ENCODE measurements at places on chromosomes 6 and 20.

- no peak for DNase-seq
These were observed 298.1 kb upstream of the CDYL start for GRCh38 chr6:4478098-4478497.

DNA sequence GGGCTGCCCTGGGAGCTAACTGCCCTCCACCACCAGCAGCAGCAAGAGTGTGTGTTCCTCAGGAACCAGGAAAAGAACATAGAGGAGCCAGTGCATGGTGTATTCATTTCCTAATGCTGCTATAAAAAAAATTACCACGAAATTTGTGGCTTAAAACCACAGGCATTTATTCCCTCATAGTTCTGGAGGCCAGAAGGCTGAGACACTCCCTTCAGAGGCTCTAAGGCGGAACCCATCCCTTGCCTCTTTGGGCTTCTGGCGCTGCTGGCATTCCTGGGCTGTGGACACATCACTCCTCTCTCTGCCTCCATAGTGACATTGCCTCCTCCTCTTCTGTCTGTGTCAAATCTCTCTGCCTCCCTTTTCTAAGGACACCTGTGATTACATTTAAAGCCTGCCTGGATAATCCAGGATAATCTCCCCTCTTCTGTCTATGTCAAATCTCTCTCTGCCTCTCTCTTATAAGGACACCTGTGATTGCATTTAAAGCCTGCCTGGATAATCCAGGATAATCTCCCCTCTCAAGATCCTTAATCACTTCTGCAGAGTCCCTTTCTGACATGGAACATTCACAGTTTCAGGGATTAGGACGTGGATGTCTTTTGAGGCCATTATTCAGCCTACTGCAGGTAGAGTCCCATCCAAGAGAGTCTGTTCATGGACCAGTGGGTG is 54.7 kb downstream of the NDUFAF5 start:
- no peak for DNase-seq

GRCh38 chr6:158645064-158646022 is 800 bp upstream of the DYNLT1 start:
- no peak for DNase-seq

- no peak for DNase-seq
These were observed 5.7 kb downstream of the LAMP5 start for GRCh38 chr20:9520086-9520485.

DNA sequence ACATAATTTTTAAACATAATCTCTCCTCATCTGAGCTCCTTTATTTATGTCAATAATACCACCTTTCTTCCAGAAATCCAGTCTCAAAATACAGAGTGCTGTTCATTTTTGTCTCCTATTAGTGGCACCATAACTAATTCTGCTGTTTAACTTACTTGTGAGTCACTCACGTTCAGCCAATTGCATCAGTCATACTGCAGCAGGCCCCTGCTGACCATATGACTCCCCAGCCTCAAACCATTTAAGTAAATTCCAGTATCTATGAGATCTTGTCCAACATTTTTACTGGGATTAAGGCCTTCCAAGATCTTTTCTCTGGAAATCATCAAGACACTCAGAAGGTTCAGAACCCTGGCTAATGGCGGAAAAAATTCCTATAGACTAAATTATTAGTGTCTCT is 982.2 kb upstream of the MAP3K7 start:
- DNase-seq: no peak

GRCh38 chr6:138155443-138155842 is 6.3 kb upstream of the ARFGEF3 start:
- no peak for DNase-seq

DNA sequence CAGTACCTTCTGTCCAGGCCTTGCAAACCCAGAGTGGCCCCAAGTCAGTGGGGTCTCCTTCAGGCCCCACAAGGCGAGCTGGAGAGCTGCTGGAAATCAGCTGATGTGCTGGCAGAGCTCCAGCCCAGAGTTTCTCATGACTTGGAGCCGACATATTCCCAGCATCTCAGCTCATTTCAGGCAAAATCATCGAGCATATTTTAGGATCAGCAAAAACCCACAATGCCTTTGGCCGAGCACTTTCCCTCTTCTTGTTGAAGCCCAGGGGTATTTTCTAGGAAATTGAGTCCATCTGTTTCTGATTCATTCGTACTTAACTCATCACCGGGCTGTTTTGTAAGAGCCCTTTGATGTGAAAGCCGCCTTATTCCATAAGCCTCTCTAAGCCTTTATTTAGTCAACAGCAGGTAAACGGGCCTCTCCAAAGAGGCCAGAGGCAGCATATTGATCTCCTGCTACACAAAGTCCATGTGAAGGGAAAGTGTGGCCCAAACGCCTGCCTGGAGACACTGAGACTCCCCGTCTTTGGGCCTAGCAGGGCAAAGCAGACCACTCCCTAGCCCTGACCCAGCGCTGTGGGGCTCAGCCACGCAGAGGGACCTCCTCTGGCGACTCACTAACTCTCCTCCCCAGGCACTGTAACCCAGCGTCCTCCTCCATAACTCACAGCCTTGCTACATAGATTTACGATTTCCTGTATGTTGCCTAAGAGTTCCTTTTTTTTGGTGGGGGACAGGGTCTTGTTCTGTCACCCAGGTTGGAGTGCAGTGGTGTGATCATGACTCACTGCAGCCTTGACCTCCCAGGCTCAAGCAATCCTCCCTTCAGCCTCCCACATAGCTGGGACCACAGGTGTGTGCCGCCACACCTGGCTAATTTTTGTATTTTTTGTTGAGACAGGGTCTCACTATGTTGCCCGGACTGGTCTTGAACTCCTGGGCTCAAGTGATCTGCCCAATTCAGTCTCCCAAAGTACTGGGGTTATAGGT is 12.1 kb upstream of the C20orf203 start:
- no peak for DNase-seq

GRCh38 chr6:159168536-159169192 is 536 bp upstream of the FNDC1 start:
- no peak for DNase-seq

DNA sequence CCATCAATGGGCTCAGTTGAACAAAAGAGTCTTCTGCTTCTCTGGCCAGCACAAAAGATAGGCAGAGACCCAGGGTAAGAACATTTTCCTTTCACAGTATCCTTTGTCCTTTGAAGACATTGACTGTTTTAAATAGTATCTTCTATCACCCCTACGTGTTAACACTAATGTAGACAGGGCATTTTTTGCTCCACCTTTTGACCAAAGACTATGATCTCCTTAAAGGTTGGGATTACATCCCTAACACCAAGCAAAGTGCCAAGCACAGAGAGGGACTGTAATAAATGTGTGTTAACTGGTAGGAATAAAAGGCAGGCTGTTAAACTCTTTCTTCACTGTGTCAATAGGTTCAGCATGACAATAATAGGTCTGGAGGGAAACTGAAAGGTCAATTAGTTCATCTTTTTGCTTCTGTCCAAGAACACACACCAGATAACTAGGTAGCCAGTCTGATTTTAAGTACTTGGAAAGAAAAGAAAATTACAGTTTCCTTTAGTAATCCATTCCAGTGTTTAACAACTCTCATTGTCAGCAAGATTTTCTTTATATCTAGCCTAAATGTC is 63.6 kb upstream of the NOX3 start:
- no peak for DNase-seq

GRCh38 chr20:38034108-38034649 is 633 bp downstream of the RPRD1B start:
- no peak for DNase-seq

DNA sequence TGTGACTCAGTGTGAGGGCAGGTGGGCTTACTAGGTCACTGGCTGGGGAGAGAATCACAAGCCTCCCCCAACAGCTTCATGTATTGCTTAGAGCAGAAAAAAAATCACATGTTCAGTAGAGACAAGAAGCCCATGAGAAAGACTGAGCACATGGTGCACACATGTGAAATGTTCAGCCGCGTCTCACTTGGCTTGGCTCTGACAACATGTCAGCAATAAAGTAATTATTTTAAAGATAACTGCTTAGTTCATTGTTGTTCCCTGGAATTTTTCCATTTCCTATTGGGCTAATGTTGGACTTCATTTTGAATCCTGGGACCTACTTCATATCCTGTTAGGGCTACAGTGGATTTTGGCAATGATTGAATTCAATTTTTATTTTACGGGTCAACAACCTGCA is 222.6 kb downstream of the C6orf118 start:
- DNase-seq: no peak

- DNase-seq: peak; percentile 11
These were observed at the start of gene KHDC1 for GRCh38 chr6:73262671-73263569. TSS of gene KHDC1 (minus strand) at chr6:73263196. CDS start at chr6:73242517, 20,679 bp downstream.

GRCh38 chr6:161749576-161749975 is 475.7 kb upstream of the AGPAT4 start:
- no peak for DNase-seq

DNA sequence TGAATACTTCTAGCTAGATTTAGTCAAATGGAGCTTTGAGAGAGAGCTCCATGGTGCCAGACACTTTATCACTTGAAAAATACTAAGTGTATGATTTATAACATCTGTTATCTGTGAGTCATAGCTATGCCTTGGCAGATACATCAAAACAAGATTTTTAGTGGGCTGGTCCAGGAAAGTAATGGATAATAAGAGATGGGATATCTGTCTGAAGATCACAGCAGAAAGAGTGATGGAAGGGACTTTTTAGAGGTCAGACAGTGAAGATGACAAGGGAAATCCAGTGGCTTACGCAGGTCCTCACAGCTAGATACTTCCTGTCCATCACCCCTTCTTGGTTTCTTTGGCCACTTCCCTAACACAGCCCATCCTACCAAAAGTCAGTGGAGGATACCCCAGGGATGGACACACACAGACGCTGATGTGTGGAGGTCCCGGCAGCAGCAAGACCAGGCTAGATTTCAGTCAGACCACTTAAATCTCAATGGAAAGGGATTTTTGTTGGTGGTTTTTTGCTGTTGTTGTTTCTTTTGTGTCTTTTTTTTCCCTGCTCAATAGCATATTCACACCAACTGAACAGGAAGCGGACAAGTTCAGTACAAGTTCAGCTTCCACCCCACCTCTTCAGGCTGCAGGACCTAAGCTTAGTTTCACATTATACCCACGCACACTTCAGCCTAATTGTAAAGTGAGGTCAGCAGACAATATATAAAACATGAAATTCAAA is 209.3 kb downstream of the ALDH8A1 start:
- no peak for DNase-seq

- no peak for DNase-seq
These were observed 193.0 kb downstream of the FOXC1 start for GRCh38 chr6:1802491-1803395.

DNA sequence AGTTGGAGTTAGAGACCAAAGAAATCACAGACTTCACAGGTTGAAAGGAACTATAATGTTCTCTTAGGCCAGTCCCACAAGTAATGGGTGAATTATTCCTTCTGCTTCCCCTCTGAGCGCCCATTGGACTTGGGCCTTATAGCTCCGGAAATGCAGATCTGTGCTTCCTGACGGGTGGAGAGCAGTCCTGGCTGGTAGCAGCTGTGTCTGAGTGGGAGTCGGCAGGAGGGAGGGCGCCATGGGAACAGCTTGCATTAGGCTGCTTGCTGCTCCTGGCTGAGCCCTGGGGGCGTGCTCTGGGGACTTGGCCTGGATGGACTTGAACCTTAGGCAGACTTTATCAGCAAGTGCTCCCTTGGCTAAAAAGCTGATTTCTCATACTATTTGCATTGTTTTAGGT is 18.4 kb upstream of the NUP153 start:
- DNase-seq: no peak

DNA sequence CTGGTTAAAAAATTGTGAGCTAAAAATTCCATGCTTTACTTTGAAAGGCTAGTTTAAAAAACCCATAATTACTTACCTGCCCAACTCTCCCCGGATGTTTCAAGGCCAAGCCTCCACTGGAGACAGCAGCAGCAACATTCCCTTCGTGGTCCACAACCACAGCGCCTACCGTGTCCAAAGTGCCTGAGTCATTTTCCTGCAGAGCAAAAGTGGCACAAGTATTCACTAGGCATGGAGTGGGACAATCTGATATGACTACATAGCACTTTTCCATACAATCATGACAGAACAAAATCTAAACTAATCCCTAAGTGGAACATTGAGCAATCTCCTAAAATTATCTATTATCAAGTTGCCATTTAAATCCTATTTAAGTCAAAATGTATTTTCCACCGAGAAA is 104.8 kb downstream of the TASP1 start:
- no peak for DNase-seq

GRCh38 chr6:142856624-142857232 is 88.2 kb downstream of the HIVEP2 start:
- DNase-seq: no peak

GRCh38 chr6:14218519-14218800 is 100.9 kb downstream of the CD83 start:
- DNase-seq: no peak

GRCh38 chr6:5481750-5482149 is 220.4 kb downstream of the FARS2 start:
- no peak for DNase-seq

Data from stimulated activated CD4-positive, alpha-beta T cell treated with anti-CD3 and anti-CD28 coated beads, Interleukin-1b, Interleukin-23, amount 100 ng/mL, for 1 hour (primary cell).